SHP77 treated with DMSO at 0.1 percent for 48 hours (cell line): ENCODE measurements at places on chromosomes 11 and 22.

DNA sequence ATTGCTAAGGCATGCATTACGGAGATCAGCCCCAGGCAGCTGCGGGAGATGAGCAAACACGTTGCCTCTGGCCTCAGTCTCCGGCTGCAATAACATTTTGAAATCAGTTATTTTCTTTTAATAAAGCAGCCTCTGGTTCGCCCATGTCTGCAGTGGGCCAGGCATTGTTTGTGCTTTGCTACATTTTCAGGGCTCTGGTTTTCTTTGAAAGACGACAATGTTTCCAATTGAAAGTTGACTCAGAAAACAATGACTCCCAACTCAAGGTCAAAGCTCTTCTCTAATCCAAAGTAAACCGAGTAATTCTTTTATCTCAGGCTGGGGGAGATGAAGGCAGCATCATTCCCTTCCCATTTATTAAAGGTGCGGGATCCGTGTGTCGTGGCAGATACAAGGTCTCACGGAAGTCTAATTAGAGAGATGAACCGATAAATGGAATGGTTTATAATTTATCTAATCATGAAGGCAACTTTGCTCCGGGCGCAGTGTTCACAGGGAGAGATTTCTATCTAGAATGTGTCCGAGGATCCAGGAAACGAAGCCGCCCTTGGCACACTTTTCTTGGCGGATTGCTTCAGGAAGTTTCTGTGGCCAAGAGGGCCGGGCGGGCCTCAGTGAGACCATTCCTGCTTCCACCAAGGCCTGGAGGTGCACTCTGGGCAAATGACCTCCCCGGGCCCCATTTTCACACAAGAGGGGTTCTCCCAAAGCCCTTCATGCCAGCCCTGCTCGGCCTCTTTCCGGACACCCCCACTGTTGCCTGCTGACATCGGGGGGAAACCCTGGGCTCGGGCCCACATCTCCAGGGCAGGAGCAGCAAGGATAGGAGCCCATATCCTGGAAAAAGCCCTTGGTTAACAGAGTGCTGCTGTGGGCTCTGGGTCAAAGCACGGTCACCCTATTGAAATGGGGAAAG is 811.4 kb downstream of the BRD1 start:
- no peak for DNase-seq

GRCh38 chr11:97989121-97989520 is 1031.6 kb upstream of the CNTN5 start:
- DNase-seq, result no peak

GRCh38 chr11:8822469-8822868 is 88.5 kb upstream of the AKIP1 start:
- DNase-seq, result no peak

- DNase-seq, result peak; percentile 20
These were observed 933 bp upstream of the DLAT start for GRCh38 chr11:112024178-112024772.

DNA sequence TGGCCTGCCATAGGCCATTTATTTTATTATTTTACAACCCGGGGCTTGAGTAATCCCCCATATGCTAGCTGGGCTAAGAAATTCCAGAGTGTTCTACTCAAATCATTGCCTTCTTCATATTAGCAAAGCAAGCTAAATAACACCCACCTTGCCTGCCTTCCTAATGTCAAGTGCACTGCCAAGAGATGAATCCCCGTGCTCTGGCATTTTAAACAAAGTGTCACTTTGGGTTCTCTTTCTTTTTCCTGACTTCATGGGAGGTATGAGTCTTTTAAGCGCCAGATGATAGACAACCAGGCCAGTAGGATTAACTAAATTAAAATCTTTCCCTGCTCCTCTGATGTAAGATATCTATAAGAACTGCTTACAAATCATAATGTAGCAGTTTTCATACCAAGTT is 4.5 kb downstream of the MPPED2 start:
- DNase-seq, result no peak

DNA sequence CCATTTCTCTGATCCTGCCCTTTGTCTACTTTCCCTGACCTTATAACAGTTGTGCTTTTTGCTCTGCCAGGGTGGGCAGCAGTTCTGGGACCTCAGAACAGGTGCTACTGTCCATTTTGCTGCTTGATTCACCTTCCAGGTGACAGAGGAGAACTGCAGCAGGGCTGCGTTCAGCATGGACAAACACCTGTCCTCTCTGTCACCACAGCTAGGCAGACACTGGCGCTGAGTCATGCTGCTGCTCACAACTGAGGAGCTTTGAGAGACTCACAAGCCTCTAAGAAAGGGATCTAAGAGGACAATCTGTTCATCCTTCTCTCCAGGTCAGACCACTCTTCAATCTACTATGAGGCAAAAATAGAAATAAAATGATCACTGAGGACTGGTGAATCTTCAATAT is 1144.5 kb upstream of the CCDC90B start:
- peak; percentile 39 for DNase-seq

GRCh38 chr22:24693379-24693778 is 81.1 kb downstream of the PIWIL3 start:
- DNase-seq, result no peak
